SIG-M5 (cell line): ENCODE measurements at places on chromosomes 5 and 9.

- no peak for DNase-seq
Observed at GRCh38 chr5:14665949-14666348, 1.4 kb downstream of the OTULIN start.

GRCh38 chr9:130343445-130343918 is 77.9 kb downstream of the HMCN2 start:
- no peak for DNase-seq

- no peak for DNase-seq
Observed at GRCh38 chr5:130151239-130151638, 247.0 kb downstream of the CHSY3 start.

- no peak for DNase-seq
Observed at GRCh38 chr9:75715360-75715759, 175.1 kb upstream of the PCSK5 start.

DNA sequence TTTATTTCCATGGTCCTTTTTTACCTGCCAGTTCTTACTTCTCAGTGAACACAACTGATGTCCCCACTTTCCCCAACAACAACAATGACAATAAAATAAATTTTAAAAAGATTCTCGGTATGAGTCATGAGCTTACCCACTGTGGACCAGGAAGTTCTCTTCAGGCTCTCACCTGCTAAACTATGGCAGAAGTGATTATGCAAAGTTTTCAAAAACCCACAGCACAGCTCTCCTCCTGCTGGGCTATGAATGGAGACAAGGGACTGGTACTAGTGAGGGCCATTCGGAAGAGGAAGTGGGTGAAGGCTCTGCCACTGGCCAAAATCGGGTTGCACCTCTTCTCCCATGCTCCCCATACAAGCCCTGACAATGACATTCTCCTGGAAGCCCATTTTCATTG is 429.4 kb downstream of the PIK3R1 start:
- no peak for DNase-seq

- DNase-seq: no peak
Observed at GRCh38 chr5:178740921-178741320, 10.5 kb upstream of the ZNF354A start.

DNA sequence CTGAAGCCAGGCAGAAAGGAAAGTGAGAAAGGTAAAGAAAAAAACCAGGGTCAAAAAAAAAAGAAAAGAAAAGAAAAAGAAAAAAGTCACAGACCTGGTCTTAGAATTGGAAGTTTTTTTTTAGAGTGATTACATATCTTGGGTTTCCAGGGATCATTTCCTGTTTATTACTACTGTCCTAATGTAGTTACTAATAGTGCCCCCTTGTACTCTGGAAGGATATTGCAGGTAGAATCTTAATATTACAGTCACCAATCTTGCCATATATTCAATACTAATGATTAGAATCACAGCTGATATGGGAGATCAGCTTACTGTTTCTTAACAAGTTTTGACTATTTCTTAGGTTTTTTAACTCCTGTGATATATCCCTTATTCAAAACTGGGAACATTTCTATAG is 543.2 kb upstream of the CDH6 start:
- DNase-seq: no peak

DNA sequence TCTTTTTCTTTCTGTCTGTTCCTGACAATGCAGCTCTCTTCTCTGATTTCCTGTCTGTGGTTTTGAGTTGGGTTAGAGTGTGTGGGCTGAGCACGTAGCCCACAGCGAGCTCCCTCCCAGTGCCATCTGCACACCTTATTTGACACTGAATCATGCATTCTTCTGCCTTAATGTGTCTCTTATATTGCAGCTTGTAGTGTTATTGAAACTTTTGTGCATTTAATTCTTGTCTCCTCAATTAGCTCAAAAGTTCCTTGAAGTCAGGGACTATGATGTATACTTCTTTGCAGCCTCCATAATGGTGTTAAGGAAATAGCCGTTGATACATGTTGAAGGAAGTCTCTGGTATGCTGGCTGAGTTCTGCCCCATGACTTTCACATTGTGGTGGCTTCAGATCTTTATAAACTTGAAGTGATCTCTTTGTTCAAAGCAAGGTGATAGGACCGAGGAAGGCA is 576.2 kb upstream of the CLINT1 start:
- DNase-seq: no peak

DNA sequence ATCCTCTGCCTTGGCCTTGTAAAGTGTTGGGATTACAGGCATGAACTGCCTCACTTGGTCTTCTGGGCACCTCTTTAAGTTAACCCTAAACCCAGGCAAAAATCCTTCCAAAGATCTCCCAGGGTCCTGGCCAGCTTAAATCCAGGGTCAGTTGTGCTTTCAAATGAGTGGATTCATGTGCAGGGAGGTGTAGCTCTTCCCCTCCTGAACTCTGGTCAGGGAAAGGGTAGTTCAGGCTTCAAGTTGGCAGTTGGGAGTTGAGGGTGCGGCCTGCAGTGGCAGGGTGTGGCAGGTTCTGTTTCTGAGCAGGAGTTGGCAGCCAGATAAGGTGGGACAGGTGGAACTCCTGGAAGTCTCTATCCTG is 3.6 kb downstream of the HNRNPAB start:
- DNase-seq: no peak

GRCh38 chr5:55278778-55279177 is 28.7 kb downstream of the DHX29 start:
- no peak for DNase-seq

- no peak for DNase-seq
Observed at GRCh38 chr9:79694676-79695400, 123.1 kb downstream of the TLE4 start.

- DNase-seq: no peak
Observed at GRCh38 chr5:10691826-10692785, 68.9 kb downstream of the DAP start.

- no peak for DNase-seq
Observed at GRCh38 chr9:131478421-131478868, 24.3 kb upstream of the POMT1 start.

- DNase-seq: no peak
Observed at GRCh38 chr5:10832987-10833386, 72.0 kb upstream of the DAP start.

- DNase-seq: no peak
Observed at GRCh38 chr5:98602534-98603112, 170.8 kb upstream of the RGMB start.

- DNase-seq: no peak
Observed at GRCh38 chr5:167720676-167721260, 570.7 kb upstream of the WWC1 start.

GRCh38 chr9:109969011-109969410 is 189.0 kb downstream of the PALM2AKAP2 start:
- no peak for DNase-seq

- DNase-seq: no peak
Observed at GRCh38 chr5:68290260-68290674, 74.7 kb downstream of the PIK3R1 start.

DNA sequence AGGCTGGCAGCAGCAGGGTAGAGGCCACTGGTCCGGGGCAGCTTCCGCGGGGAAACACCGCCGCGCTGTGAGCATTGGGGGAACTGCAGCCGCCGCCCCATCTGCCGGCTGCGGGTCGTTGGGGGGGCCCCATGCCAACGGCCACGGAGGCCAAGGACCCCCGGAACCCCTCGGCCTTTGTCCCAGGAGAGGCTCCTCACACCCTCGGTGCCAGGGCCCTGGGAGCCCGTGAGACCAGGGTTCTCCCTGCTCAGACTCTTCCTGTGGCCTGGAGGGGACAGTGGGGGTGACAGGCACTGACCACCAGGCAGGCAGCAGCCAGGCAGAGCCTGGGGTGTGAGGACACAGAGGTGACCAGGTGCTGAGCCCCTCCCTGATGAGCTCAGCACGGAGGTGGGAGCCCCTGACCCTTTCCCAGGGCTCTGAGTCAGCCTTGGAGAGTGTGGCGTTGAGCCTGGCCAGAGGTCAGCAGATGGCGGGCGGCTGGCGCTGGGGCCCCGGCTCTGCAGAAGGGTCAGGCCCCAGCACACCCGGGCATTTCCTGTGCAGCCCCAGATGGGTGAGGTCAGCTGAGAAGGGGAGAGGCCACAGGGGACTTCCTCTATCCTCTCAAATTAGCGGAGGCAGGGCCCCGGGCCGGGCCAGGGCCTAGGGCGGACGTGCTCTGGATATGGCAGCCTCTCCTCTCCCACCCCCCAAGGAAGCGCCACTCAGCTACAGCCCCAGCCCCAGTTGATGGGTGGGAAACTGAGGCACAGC is 17.9 kb upstream of the EGFL7 start:
- no peak for DNase-seq

DNA sequence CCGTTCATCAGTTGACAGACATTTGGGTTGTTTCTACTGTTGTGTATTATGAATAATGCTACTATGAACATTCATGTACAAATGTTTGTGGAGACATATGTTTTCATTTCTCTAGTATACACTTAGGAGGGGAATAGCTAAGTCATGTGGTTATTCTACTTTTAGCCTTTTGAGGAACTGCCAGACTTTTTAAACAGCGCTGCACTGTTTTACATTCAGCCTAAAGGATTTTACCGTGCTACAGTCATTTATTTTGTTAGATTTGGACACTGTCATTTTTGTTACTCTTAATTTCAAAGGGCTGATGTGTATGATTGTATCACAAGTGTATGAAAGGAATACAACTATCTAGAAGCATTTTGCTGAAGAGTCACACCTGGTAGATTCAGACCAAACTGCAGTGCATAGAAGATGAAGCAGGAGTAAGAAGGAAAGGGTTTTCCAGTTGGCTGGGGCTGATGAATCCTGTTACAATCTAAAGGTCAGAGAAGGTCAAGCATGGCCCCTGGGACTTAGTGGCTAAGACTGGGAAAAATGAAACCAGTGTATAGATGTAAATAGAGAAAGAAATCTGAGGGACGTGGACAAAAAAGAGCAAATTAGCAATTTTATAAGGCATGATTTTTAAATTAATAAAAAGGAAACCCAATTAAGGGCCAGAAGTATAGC is 509.7 kb downstream of the PSAT1 start:
- no peak for DNase-seq

- no peak for DNase-seq
Observed at GRCh38 chr9:99868845-99869244, 37.6 kb upstream of the STX17 start.

GRCh38 chr5:14818931-14819790 is 52.4 kb downstream of the ANKH start:
- no peak for DNase-seq

DNA sequence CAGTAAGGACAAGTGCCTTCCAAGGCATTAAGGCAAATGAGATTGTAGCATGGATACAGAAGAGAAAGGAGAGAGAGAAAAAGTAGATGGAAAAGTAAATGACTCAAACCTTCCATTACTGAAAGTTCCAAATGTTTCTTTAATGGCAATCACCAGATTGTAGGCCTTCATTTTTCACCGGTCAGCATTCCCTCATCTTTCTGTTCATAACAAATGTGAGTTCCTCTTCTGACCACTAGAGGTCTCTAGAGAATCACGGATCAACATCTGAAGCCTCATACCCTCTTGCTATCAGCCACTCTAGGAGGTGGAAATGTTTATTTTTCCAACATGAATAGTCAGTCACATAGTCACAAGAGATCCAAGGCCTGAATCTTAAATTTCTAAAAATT is 73.6 kb upstream of the RPS23 start:
- DNase-seq: no peak

DNA sequence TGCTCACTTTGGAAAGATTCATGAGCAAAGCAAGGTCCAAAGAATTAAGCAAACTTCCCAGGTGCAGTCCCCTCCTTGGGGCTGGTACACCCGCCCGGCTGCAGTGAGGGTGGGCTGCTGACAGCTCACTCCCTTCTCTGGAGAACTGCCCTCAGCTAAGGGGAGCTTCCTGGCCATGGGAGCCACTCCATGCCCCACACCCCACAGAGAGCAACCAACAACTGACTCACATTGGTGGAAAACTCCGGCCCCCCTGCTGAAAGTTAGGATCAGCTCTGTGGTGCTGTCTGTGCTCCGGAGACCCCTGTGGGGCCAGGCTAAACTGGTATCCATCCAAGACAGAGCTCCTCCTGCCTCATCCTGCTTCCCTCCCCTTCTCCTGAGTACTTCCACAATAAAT is 223.0 kb downstream of the GABBR2 start:
- no peak for DNase-seq

GRCh38 chr9:95207403-95207802 is 110.1 kb downstream of the FANCC start:
- no peak for DNase-seq

GRCh38 chr5:170408226-170408625 is 19.1 kb upstream of the KCNMB1 start:
- DNase-seq: no peak

GRCh38 chr9:120416781-120417427 is 163.1 kb downstream of the CDK5RAP2 start:
- no peak for DNase-seq

GRCh38 chr9:137973829-137974416 is 96.3 kb downstream of the CACNA1B start:
- no peak for DNase-seq

- no peak for DNase-seq
Observed at GRCh38 chr5:10293907-10294662, 13.6 kb downstream of the CMBL start.

- no peak for DNase-seq
Observed at GRCh38 chr5:87258507-87258906, 9.2 kb upstream of the RASA1 start.

GRCh38 chr5:158805195-158805594 is 294.5 kb downstream of the EBF1 start:
- no peak for DNase-seq

DNA sequence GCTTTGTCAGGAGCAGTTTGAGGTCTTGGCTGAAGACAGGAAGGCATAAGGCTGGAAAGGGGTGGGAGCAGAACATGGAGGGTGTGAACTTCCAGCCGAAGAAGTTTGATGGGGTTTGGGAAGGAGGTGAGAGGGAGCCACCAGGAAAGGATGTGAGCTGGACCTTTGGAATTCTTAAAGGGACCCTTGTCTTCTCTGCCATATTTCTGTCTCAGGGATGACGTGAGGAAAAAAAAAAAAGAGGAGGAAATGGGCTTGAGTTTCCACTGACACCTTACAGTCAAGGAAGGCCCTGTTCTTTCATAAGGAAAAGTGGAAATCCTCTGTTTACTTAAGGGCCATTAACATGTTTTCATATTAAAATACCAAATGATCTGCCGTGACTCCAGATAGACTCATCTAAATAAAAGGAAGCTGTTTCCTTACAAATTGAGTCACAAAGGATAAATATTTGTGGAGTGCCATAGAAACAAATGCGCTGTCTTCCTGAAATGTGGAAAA is 132.1 kb downstream of the PALM2AKAP2 start:
- DNase-seq: no peak

GRCh38 chr5:157167214-157167621 is 1.2 kb upstream of the GARIN3 start:
- DNase-seq: no peak

DNA sequence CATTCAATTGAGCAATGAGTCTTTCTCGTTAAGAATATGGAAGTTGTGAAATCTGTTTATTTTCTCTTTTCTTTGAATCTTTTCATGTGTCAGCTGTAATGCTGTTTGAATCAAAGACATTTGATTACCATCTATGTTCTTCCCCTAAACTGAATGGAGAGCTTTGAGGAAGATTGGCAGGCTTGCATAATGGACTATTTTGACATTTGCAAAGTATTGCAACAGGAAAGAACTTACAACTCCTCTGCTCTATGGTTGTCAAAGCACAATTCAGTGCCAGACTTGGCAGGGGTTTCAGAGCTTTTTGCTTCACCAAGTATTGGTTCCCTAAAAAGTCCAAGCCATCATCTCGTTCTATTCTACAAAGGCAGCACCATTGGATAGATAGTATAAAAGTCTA is 549.0 kb upstream of the NUDT12 start:
- DNase-seq: peak; percentile 66

GRCh38 chr5:159175547-159175946 is 33.8 kb downstream of the RNF145 start:
- DNase-seq: no peak

- no peak for DNase-seq
Observed at GRCh38 chr5:133356396-133356983, 255.9 kb downstream of the FSTL4 start.
